ENCODE measurements at places on chromosomes 12 and 14. TPM values are rescaled to one million over a fixed set of nuclear protein-coding genes. Genes with fewer than 3 reads are reported as not detected.

- no peak for DNase-seq
These were observed 907 bp upstream of the EFS start for GRCh38 chr14:23365732-23366425.

- no peak for DNase-seq
These were observed 15.3 kb downstream of the PELI2 start for GRCh38 chr14:56133547-56133946.

DNA sequence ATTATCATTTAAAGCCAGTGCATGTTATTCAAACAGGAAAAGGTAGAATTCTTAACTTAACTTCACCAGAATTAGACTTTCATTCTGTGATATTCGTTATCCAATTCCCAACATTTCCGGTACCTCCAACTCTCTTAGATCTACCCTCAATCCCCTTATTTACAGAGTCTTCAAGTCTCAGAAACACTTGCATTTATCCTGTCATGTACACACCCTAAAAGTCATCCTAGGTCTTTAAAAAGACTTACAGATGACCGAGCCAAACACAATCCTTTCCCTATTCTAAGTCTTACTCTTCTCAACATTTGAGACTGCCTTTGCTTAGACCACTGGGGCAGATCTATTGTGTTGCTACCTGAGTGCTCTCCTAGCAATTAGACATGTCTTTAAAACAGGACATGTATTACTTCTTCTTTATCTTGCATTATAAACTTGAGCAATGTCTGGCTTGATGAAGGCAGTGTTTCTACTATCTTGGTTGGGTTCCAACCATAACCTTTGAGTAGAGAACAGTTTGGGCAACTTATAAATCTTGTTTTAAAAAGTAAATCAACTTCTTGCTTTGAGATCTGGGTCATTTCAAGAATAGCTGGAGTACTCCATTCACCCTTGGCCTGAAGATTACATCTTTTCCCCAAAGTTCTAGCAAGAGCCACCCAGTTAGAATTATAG lies 140.6 kb upstream of the PLEKHG7 start:
- no peak for DNase-seq

- no peak for DNase-seq
These were observed 8.6 kb upstream of the MSI1 start for GRCh38 chr12:120377611-120378010.

DNA sequence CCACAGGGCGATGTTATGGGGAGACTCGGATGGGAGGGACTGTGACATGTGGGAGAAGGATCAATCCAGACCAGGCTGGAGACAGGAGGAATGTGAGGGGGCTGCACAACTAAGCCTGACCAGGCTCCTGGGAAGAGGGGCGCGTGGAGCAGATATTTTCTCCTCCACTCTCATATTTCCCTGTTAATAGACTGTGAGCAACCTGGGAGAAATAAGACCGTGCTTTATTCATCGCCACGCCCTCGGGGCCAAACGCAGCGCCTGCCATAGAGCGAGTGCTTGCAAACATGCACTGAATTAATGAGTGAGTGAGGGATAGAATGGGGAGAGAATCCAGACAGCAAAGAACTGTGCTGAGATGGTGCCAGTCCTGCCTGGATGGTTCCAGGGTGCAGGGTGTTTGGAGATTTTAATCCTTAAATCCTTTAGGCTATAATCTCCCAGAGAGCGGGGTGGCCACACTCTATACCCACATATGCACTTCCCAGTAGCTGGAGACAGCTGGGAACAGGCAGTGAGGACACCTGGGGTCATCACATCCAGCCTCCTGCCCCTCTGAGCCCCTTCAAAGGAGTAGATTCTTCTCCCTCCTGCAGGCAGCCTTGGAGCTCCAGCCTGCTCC lies 13.6 kb upstream of the FAIM2 start:
- no peak for DNase-seq

DNA sequence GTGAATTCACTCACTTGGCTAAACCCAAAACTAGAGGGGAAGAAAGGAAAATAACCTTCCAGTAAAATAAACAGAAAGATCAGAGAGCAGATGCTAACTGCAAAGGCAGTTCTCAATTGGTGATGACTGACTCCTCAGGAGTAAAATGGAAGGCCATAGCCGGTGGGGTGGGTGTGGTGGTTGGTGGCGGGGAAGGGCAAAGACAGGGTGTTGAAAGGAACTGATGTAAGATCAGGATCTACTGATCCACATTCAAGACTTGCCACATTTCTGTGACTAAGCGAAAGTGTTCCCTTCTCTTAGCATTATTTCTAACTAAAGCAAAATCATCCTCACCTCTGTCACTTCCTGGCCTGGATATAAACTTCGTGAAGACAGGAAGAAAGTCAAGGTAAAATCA lies 26.3 kb upstream of the TC2N start:
- no peak for DNase-seq

GRCh38 chr12:104501660-104502059 lies 44.9 kb downstream of the CHST11 start:
- no peak for DNase-seq

- no peak for DNase-seq
These were observed 353.0 kb upstream of the SFSWAP start for GRCh38 chr12:131357920-131358319.

- DNase-seq: no peak
These were observed 276.9 kb upstream of the PRKD1 start for GRCh38 chr14:30204431-30204980.

NRL gene
- total RNA-seq: 5.4 TPM

CLECL1 gene
- 111 TPM for total RNA-seq

WDR89 gene
- 21.9 TPM for total RNA-seq

PLEK2 gene
- total RNA-seq: not detected

Data from activated B cell treated with CpG ODN at 0.5 μM for 24 hours (primary cell).